GM23248 (cell line): ENCODE measurements at places on chromosomes 7 and 10. TPM values are rescaled to one million over a fixed set of nuclear protein-coding genes. Genes with fewer than 3 reads are reported as not detected.

- no peak for DNase-seq
These were observed 274.6 kb upstream of the KLF6 start for GRCh38 chr10:4059471-4060138.

GRCh38 chr10:4186849-4187540, 402.0 kb upstream of the KLF6 start:
- H3K4me3 ChIP-seq: no peak overlapping the region
- no peak for DNase-seq
- no peak overlapping the region for H3K27ac ChIP-seq
- H3K27me3 ChIP-seq: no peaks in the 10 kb centered on the region
- H3K36me3 ChIP-seq: no peaks in the 10 kb centered on the region

GRCh38 chr7:289756-290553, at the start of gene FOXL3:
TSS of gene FOXL3 (plus strand) at chr7:290170. CDS start at chr7:290170, 0 bp downstream.
- no peaks in the 10 kb centered on the region for H3K36me3 ChIP-seq
- H3K4me3 ChIP-seq: no peak within 1 kb of the TSS
- DNase-seq: no peak
- H3K4me1 ChIP-seq: no peaks in the 10 kb centered on the region
- no peak within 1 kb of the TSS for H3K27ac ChIP-seq
- peaks cover 71% of the 10 kb centered on the region for H3K27me3 ChIP-seq

CYP2C19 gene
- polyA plus RNA-seq: not detected in 2 replicates

OLAH gene
- polyA plus RNA-seq: not detected in 2 replicates

STEAP1 gene
- polyA plus RNA-seq: 139 and 140 TPM in 2 replicates
